NCI-H1417 treated with DMSO at 0.1 percent for 48 hours (cell line): ENCODE measurements at places on chromosomes 4 and X.
A peak's percentile ranks its signal among the peaks of the same experiment; 100 is the strongest.

DNA sequence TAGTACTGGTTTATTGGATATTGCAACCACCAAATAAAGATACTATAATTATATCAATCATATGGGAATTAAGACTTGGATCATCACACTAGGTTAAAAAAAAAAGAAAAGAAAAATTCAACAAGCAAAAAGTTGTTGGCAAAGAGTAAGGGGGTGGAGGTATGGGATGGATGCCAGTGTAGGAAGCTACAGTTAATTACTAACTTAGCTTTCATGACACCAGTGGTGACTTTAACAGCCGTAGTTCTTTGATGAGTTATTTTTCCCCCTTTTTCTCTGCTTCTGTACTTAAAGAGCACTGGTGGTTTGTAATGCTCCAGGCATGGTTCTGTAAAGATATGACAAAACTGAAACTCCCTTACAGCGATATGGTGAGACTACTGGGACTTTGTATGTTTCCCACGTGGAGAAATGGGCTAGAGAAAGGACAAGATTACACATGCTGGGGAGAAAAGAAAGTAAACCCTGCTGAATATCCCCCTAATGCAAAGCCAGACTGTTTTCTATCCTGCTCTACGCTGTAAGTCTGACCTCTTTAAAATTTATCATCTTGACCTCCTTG lies 210.8 kb downstream of the SPOCK3 start:
- DNase-seq, result no peak

- no peak for DNase-seq
These were observed 586.9 kb upstream of the INTU start for GRCh38 chr4:127045861-127046260.

DNA sequence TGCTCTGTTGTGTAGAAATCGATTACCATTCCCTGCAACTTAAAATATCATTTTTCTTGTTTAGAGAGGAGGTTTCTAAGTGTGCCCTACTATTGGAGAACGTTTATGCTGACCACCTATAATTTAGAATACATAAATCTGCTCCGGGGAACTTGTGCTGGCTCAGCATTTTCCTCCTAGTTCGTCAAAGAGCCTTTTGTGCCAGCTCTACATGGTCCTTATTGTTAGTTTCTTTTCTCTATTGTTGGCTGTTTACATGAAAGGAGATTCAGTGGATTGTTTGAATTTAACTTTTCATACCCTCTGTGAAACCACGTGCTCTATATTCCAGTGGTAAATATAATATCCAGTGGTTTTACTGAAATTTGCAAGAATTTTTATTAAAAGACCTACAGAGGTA lies 53.4 kb upstream of the ATP8A1 start:
- DNase-seq, result no peak

- peak; percentile 35 for DNase-seq
These were observed 120.3 kb downstream of the RASL11B start for GRCh38 chr4:52982255-52982945.

DNA sequence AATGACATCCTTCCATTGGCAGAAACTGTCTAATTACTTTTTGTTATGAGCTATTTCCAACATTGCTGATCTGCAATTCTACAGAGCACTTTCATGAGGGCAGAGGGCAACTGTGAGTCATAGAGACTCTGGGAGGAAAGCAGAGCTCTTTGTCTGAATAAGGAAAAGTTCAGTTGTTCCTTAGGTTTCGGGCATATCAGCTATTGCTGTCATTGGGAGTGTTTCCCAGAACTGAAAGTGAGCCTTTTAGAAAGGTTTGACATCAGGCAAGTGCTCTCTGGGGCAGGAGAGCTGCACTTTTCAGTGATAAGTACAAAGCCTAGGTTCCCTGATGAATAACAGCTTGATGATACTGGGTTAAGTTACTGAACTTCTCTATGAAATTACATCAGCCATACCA lies 119.2 kb upstream of the EDNRA start:
- DNase-seq, result no peak

DNA sequence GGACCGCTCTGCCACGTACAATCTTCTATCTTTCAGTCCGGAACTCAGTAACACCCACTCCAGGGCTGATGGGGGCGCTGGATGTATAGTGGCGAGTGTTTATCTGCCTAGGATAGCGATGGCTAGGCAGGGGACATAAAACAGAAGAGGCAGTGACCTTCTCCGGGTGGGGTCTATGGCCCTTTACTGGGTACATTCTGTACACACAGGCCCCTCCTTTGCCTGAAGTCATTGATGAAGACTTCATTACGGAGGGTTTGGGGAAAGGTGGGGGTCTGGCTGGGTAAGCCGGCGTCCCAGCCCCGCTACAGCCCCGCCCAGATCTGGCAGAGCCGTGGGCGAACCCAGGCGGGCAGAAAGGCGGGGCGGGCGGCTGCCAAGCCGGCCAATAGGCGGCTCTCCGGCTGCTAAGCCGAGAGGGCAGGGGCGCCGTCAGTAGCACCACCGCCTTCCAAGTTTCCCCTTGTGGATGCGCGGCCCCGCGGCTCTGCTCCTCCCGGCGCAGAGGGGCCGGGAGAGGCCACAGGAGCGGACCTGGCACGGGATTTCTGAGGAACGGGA lies at the start of gene CHST7:
TSS of gene CHST7 (plus strand) at position 435 of the 561 bp plus-strand sequence. CDS start 167 bp downstream, outside the sequence.
- DNase-seq, result peak; percentile 43

- DNase-seq, result no peak
These were observed 6.6 kb downstream of the RAI2 start for GRCh38 chrX:17854531-17854930.

GRCh38 chr4:90293320-90293719 lies 166.1 kb downstream of the CCSER1 start:
- DNase-seq, result no peak

- DNase-seq, result no peak
These were observed 9.3 kb downstream of the MXD4 start for GRCh38 chr4:2252530-2253091.

DNA sequence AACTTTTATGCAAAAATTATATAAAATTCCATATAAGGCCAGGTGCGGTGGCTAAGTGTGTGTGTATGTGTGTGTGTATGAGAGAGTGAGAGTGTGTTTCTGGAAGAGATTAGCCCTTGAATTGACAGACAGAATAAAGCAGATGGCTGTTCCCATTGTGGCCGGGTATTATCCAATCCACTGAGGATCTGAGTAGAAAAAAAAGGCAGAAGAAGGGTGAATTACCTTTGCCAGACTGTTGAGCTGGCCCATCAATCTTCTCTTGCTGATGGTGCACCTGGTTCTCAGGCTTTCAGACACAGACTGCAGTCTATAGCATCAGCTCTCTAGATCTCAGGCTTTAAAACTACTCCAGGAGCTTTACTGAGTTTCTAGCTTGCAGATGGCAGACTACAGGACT lies 92.2 kb upstream of the SLIT2 start:
- DNase-seq, result no peak

DNA sequence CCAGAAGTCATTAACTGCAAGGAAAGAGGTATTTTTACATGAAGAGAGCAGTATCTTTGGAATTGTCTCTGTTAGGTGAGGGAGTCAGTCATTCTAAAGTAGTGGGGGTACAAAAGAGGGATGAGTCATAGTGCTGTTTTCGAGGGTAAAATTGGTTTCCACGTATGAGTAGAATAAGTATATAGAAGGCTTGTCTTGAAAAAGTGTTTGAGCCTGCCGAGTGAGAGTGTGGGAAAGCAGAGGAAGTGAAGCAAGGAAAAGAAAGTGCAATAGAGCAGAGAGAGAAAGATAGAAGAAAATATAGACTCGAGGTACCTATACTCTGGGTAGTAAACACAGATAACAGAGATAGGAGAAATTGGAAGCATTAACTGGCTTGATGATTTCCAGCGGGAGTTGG lies 696.4 kb downstream of the DMD start:
- no peak for DNase-seq
